ENCODE measurements at places on chromosomes 7 and 10. TPM values are rescaled to one million over a fixed set of nuclear protein-coding genes. Genes with fewer than 3 reads are reported as not detected.

DNA sequence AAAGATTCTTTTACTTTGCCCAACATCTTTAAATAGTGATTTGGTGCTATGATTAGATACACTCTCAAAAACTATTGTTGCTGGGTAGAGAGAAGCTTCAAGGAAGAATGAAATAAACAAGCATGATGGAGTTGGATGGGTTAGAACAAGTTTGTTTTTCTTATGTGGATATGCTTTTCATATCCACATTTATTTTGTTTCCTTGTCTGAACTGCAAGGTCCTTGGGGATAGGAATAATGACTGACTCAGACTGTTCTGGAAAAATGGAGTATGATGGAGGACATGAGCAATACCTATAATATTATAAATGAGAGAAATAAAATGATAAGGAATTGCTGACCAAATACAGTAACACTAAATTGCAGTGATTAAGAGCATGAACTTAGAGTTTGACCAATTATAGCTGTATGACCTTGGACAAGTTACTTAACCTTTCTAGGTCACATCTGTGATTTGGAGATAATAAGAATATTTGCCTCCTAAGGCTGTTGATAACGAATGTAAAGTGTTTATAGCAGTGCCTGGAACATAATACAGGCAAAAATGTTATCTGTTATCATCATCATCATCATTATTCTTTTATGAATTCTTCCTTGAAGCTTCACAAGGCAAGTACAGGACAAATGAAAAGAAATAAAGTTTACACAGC lies 847.5 kb downstream of the LRMDA start:
- DNase-seq = no peak

DNA sequence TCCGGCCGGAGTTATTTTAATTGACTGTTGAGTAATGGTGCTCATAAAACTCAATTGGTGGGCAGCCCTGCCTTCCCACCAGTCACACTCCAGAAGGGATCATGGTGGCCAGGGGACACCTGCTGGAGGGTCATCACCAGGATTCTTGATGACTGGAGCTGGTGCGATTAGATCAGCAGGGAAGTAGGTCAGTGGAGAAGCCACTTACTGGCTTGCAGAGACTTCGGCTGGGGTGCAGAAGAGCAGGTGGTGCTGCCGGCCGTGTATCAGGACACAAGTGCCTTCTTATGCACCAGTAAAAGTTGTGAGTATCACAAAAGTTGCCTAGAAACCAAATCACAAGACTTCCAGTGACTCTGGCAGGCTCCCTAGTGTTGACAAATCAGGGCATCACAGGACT lies 82.6 kb upstream of the CHCHD3 start:
- no peak for DNase-seq

Gene SPDYE18
- total RNA-seq = 0.40 TPM

Gene IGFBP3
- total RNA-seq = 46.0 TPM

DNA sequence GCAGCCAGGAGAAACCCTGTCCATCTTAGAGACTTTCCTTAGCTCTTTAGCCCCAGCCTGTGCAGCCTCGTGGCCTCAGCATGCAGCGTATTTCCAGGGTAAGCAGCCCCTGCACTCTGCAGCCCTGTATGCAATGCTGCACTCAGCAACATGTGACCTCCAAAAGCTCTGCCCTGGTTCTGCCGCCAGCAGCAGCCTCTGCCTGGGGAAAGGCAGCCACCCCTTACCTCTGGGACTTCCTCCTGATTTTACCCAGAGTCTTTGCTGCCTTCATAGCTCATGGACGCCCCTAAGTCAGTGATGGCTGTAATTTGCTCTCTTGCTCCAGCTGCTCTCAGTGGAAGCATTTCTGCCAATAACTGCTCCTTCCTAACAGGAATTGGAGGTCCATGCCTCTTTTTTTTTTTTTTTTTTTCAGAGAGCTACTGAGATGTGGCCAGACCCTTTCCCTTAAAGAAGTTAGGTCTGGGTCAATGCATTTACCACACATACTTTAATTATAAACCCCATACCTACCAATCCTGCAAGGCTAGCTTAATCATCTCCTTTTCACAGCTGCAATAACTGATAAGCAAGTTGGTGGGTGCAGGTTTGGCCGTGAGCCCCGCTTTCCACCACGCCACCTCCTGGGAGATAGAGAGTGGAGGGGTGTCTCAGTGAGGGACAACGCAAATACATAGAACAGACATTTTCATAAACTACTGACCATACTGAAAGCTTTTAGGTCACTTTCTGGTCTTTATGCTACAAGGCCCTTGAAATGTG lies 71.7 kb downstream of the RAMP3 start:
- no peak for DNase-seq

Gene HOXA3
- total RNA-seq = 0.72 TPM

GRCh38 chr10:48670978-48671913 lies 13.4 kb upstream of the WDFY4 start:
- no peak for DNase-seq

DNA sequence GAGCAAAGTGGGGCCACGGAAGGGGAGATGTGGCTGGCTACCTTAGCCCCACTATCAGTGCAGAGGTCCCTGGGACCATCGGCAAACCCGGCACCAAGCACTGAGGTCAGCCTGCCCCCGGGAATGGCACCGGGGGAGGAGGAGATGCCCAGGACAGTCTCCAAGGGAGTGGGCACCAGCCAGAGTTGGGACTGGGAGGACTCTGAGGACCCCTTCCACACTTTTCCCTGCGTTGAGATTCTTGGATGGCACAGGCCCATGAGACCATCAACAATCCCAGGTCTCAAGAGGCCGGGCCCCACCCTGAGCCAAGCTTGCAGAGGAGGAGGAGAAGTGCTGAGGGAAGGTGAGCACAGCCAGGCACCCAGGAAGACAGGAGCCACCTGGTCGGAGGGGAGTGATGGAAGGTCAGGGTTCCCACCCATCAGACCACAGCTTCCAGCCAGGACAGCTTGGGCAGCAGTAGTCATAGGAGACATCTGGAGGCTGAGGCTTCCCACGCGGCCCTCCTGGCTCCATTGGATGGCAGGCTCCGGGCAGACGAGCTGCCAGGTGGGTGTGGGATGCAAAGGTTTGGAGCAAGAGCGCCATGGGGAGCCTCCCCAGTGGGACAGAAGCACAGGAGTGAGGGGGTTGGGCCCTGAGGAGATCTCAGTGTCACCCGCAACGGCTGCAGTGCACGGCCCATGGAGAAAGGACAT lies 2.6 kb upstream of the OPN4 start:
- peak; percentile 22 for DNase-seq

DNA sequence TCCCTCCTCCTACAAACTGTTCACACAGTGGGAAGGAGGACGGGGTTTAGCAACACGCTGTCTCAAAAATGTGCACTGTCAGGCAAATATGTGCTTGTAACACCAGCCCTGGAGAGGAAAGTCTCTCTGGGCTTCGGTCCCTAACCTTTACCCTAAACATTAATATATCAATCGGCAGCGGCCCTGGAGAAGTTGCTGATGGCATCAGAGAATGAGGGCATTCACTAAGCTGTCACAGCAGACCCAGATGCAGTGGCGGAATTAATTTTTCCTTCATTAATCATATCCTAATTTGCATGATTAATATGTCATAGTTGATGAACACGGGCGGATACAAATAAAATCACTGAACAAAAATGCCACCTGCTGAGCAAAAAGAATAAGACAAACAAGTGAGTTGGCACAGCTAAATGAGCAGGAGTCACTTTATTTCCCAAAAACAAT lies 45.2 kb upstream of the INSIG1 start:
- no peak for DNase-seq

Gene CYP2C8
- not detected for total RNA-seq

- DNase-seq = no peak
Measured at GRCh38 chr10:113435881-113436280, 117.0 kb upstream of the HABP2 start.

DNA sequence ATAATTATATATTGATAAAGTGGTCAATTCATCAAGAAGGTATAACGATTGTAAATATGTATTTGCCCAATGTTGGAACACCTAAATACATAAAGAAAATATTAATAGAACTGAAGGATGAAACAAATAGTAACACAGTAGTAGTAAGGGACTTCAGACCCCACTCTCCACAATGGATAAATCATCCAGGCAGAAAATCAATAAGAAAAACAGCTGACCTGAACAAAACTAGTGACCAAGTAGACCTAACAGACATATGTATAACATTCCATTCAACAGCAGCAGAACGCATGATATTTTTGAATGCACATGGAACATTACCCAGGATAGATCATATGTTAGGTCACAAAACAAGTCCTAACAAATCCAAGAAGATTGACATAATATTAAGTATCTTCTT lies 286.1 kb upstream of the BMPER start:
- DNase-seq = no peak

Gene JAZF1
- 23.2 TPM for total RNA-seq

Gene NRCAM
- 0.62 TPM for total RNA-seq

DNA sequence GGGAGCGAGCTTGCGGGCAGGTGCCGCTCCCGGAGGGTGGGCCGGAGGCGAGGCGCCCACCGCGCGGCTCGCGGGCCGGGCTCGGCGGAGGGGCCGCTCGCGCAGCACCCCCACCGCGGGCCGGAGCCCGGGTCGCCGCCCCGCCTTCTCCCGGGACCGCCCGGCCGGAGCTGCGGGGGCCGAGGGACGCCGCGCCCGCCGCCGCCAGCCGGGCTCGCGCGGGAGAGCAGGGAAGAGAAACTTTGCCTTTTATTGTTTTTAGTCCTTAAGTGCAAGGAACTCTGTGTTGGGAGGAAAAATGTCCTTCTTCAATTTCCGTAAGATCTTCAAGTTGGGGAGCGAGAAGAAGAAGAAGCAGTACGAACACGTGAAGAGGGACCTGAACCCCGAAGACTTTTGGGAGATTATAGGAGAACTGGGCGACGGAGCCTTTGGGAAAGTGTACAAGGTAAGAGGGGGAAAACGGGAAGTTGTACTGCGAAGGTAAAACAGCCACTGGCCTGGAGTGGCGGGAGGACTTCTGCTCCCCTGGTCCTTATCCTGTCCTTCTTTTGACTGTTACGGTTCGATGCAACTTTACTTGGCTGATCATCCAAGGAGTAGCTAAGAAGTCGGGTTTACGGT lies 620 bp downstream of the SLK start:
- DNase-seq = no peak

DNA sequence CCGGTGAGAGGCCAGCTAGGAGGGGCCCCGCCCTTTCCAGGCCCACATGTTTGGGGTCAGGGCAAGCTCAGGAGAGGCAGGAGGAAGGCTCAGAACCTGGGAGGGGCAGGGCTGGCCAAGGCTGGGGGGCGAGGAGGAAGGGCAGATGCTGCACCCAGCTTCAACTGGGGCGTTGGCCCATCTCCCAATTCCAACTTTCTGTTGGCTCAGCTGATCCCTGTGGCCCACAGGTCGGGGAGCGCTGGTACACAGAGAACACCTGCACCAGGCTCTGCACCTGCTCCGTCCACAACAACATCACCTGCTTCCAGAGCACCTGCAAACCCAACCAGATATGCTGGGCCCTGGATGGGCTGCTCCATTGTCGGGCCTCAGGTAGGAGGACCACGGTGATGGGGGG lies 40.1 kb downstream of the ZAN start:
- no peak for DNase-seq

Gene CDK13
- total RNA-seq = 21.3 TPM

DNA sequence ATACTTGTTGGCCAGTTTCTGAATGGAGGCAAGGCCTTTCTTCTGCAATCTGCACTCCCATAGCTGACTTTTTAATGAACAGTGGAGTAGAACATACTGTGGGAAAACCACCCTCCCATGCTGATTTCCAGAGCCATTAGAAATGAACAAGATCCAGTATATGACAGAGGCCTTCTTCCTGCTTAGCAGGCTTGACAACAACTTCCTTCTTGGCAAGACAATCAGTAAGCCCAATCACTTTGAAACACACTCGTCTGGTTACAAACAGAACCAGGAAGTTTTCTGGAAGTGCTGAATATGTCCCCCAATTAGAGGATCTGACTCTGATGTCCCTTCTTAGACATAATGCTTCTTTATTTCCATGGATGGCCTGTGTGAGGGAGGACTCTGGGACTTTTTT lies 103.4 kb downstream of the SAMD9 start:
- DNase-seq = no peak

DNA sequence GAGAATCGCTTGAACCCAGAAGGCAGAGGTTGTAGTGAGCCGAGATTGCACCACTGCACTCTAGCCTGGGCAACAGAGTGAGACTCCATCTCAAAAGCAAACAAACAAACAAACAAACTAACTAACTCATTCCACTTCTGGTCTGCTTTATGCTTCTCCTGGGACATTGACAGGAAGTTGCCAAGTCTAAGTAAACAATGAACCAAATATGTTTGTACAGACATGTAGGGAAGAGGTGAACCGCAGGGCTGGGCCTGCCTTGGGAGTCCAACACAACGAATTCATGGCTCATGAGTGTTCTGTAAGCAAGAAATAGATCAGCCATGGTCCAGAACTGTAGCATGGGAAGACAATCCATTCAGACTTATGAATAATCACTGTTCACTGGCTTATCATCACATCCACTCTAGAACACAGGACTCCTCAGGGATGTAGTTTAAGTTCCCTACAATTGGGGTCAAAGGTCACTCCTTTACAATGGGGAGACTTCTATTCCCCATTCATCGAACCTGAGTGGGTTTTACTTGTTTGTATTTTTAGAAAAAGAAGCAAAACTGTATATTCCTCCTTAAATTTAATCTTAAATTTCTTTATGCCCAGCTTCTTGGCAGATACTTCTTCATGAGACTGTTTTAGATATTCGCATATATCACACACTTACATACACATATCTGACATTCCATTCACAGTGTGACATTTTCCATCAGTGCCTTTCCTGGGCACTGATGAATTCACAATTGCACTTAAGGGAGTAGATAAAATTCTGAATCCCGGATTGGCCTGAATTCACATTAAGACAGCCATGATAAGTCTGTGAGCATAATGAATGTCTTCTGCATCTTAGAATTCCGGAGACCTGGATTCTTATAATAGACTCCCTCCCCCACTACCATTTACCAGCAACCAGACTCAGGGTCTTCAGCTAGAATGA lies 159.1 kb upstream of the EEPD1 start:
- no peak for DNase-seq

Data from left ventricle myocardium superior (tissue), 1 donor.